Temporal lobe (tissue), 4 donors: ENCODE measurements at places on chromosomes 5 and 9. TPM values are rescaled to one million over a fixed set of nuclear protein-coding genes. Genes with fewer than 3 reads are reported as not detected.

Gene LTC4S
- 0.74 TPM for total RNA-seq

Gene IFNE
- total RNA-seq: not detected

Gene LHX3
- under 0.01 TPM for total RNA-seq

Gene AJM1
- total RNA-seq: 2.5 TPM

Gene SOX30
- not detected for total RNA-seq

Gene FSD1L
- total RNA-seq: 112 TPM

Gene PCDHB16
- 6.4 TPM for total RNA-seq

Gene SLC34A1
- not detected for total RNA-seq

Gene LOX
- 5.9 TPM for total RNA-seq
